ENCODE measurements at places on chromosomes 6 and 20. TPM values are rescaled to one million over a fixed set of nuclear protein-coding genes. Genes with fewer than 3 reads are reported as not detected.

GRCh38 chr20:12180107-12180661, 262.5 kb downstream of the BTBD3 start:
- DNase-seq: no peak

DNA sequence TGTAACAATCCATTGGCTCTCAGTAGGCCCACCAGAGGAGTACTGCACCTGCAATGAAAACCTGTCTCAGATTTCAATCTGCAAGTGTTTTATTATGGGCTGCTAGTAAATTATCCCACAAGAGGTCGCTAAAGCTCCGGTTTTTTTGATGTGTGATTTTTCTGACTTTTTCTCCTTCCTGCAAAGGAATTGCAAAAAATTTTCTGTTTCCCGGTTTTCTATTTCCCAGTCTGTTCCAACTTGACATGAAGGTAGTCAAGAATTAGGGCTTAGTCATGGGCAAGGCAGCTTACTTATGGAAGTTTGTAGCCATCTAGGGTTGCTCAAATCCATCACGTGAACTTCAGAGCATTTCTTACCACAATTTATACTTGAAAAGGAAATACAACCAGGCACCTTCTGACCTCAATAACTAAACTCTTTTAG, 38.5 kb upstream of the AHI1 start:
- no peak for DNase-seq

DNA sequence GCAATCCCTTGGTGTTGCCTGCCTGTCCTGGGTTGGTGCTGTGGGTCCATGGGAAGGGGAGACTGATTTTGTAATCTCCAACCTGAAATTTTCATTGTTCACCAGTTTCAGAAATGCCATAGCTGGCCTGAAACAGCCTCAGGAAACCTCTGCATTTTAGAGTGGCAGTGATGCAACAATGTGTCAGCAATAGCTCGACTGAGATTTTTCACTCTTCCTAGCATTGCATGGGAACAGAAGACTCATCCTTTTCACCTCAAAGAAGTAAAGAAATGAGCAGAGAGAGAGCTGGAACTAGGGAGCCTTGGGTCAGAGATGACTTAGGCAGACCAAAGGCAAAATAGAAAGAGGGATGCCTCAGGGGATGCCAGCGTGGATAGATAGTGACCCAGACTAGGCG, 23.7 kb upstream of the TMEM14A start:
- DNase-seq: no peak

The ERVFRD-1 gene
- total RNA-seq: not detected

DNA sequence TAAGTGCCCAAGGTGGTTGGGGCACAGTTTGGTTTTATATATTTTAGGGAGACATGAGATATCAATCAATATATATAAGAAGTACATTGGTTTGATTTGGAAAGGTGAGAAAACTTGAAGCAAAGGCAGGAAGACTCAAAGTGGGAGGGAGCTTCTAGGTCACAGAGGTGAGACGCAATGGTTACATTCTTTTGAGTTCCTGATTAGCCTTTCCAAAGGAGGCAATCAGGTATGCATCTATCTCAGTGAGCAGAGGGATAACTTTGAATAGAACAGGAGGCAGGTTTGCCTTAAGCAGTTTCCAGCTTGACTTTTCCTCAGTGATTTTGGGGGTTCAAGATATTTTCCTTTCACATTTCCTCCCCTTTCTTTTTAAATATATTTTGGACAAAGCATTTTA, 58.0 kb upstream of the SLC35F1 start:
- no peak for DNase-seq

- DNase-seq: no peak
Measured at GRCh38 chr6:167761794-167762258, 64.9 kb upstream of the AFDN start.

DNA sequence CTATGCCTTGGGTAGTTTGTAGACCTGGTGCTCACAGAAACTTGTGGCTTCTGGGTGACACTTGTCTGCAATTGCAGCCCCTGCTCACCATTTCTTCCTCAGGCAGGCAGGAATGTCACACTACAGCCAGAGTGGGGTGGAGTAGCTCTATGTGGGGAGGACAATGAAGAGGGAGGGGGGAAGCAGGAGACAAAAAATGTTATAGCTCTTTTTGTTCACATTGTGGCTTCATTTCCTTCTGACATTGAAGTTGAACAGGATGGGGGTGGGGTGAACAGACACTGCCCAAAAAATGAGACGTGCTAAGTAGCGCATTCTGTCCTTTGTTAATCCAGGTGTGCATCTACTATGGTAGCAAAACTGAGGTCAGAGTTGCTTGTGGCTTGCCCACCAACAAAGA, at the start of gene THEMIS:
THEMIS (minus strand) TSS at position 124 of the 400 bp plus-strand sequence. CDS start 126 bp downstream, outside the sequence.
- DNase-seq: no peak

DNA sequence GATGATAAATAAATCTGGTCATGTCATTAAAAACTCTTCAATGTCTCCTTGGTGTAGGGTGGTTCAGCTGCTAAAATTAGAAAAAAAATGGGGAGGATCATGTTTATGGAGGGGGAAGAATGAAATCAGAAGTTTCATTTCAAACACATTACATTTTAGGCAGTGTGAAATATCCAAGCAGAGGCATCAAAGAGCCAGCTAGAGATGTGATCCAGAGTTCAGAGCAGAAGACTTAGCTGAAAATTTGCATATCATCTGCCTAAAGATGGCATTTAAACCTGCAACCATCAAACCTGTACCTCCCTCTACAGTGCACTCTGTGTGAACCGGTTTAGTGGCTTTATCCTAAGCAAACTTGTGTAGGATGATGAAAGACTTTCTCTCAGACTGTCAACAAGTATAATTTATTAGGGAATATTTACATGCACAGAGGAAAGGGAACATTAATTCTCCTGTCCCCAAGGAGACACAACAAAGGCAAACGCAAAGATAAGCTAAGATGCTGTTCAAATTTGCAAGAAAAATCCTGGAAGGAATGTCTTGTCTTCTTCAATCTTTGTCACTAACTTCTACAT, 84.8 kb upstream of the PLEKHG1 start:
- no peak for DNase-seq

The MLIP gene
- total RNA-seq: 133 TPM

The CALHM5 gene
- total RNA-seq: 0.98 TPM

- no peak for DNase-seq
Measured at GRCh38 chr6:1130709-1131108, 181.2 kb upstream of the FOXQ1 start.

GRCh38 chr20:59752704-59753460, 148.5 kb downstream of the PHACTR3 start:
- DNase-seq: no peak

The ADGRG6 gene
- total RNA-seq: 1.9 TPM

The SOX18 gene
- 5.9 TPM for total RNA-seq

Data from gastrocnemius medialis (tissue), 4 donors.